Endothelial cell of umbilical vein (primary cell): ENCODE measurements at places on chromosomes 3 and 15. TPM values are rescaled to one million over a fixed set of nuclear protein-coding genes. Genes with fewer than 3 reads are reported as not detected.

- DNase-seq, result no peak
Observed at GRCh38 chr15:57893040-57893439, 172.5 kb downstream of the ALDH1A2 start.

DNA sequence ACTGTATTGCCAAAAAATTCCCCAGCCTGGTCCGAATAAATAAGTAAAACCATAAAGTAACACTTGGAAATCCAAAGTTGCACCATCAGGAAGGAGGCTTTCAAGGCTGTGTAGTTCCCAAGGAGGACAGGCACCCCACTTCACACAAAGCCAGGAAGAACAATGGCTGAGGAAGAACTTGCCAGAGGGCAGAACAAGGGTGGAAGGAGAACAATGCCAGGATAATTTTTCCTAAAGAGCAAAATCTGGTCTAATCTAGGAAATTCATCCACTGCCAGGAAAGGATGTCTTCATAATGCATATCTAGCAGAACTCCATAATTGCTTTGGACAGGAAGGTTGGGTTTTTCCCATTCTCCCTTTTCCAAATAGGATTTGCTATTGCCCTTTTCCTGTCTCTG is 15.7 kb upstream of the ARID3B start:
- DNase-seq, result peak; percentile 83

Gene NTRK3
- polyA plus RNA-seq, result not detected in 2 replicates

DNA sequence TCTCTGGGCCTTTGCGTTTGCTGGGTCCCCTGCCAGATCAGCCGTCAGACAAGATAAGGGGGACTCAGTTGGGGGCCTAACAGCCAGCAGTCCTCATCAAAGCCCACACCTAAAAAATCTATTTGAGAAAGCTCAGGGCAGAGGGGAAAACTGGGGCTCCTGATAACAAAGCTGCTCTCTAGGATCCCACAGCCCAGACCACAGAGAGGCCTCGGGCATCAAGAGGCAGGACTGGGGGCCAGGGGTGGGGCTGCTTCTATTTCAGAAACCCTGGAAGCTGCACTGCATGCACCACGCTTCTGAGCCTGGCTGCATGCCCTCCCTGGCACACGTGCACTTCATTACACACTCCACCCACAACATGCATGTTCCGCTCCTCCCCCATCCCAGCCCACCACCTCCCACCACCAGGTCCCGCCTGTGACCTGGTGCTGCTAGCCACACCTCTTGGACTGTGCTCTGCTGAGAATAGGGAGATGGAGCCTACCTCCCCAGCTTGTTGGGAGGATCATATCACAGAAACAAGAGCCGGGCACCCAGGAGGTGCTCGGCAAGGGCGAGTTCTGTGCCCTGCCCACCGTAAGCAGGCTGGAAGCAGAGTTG is 26.6 kb downstream of the FBLN2 start:
- no peak for DNase-seq

DNA sequence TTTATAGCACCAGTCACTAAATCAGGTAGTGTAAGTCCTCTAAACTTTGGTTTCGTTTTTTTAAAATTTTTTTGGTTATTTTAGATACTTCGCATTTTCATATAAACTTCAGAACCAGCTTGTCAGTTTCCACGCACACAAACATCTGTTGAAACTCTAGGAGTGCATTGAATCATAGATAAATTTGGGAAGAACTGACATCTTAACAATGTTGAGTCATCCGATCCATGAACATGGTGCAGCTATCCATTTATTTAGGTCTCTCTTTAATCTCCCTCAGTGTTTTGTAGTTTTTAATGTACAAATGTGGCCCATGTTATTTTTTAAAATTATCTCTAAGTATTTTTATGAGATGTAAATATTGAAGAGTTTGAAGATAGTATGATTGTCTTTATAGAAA is 17.7 kb downstream of the TICRR start:
- DNase-seq, result no peak

DNA sequence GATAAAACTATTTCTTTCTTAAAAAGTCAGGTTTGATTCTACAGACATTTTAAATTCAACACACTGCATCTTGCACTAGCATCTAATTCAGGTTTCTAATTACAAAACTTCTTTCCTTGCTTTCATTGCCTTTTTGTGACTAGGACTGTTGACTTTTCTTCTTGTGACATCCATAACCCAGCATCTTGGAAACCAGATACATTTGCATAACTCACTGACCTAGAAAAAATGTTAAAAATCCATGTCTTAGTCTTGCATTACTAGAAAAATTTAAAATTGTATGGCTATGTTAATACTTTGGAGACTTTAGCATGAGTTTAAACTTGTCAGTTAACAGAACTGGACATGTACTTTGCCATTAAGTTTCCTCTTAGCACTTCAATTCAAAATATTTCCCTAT is 72.7 kb downstream of the DTWD1 start:
- no peak for DNase-seq

- no peak for DNase-seq
Observed at GRCh38 chr3:107683447-107683846, 160.7 kb downstream of the BBX start.

DNA sequence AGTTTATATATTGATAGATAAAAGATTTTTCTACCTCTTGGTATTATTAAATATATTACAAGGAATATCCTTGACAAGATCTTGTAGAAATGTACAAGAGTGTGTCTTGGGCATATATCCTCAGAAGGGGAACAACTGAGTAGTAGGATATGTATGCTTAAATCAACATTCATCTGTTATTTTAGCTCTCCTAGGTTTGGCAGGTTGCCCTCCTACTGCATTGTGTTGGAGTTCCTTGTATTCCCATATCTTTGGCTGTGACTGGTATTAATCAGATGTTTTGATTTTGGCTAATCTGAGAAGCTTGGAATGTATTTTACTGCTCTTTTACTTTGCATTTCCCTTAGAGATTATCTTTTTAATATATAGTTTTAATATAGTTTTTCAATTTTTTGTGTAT is 4.6 kb downstream of the MYRIP start:
- peak; percentile 96 for DNase-seq

DNA sequence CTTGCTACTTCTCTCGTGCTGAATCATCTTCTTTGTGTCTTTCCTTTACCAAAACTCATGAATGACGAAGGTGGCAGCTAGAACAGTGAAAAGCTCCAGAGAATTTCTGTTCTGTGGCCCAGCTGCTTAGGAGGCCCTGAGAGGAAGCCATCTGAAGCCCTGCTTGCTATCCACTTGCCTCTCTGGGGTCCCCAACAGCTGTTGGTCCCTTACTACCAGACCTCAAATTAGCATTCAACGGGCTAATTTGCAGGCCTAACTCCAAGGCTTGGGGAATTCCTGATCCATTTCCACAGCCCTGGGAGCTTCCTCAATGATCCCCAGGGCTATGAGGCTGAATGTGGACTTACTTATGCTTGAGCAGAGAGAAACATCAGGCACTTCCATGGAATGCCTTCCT is 37.5 kb upstream of the FSTL1 start:
- no peak for DNase-seq

- no peak for DNase-seq
Observed at GRCh38 chr3:128309026-128309425, 155.7 kb downstream of the EEFSEC start.

- no peak for DNase-seq
Observed at GRCh38 chr3:54549607-54550220, 378.1 kb downstream of the LRTM1 start.

DNA sequence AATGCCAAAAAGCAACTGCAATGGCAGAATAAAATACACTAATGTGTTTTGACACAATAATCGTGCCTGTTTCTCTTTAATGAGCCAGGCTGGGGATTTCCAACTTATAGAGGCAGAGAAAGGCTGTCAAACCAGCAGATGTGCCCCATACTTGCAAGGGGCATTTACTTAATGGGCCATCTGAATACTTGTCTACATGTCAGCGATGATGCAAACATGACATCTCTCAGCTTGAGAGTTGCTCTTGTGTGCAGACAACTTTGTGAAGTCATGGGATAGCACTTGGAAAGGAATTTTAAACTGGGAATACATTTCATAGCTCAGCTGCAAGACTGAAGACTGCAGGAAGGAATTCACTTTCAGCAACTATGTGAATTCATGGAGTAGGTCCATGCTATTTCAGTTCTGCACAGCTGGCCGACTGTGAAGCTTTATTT is 127.4 kb upstream of the ADAMTS9 start:
- no peak for DNase-seq

DNA sequence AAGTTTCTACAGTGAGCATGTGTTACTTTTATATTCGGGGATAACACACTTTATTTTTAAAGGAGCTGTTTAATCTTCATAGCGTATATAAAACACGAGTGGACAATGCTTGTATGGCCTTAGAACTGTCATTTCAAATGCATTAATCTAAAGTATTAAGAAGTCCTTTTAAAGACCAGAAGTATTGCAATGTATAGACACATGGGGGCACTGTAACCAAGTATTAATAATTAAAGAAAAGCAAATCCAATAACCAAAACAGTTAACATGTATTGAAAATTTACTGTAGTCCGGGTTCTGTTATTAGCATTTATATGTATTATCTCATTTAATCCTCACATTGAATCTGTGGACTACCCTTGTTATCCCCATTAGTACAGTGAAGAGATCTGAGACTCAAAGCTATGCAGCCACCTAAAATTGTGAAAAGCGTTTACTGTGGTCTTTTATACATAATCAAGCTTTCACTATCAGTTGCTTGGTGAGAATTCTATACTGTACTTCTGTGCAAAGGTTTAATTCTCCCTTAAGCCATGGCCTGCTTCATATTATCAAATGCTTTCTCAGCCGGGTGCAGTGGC is 10.1 kb downstream of the ARL14 start:
- DNase-seq, result peak; percentile 39

- no peak for DNase-seq
Observed at GRCh38 chr3:114565216-114565615, 271.4 kb downstream of the TIGIT start.

DNA sequence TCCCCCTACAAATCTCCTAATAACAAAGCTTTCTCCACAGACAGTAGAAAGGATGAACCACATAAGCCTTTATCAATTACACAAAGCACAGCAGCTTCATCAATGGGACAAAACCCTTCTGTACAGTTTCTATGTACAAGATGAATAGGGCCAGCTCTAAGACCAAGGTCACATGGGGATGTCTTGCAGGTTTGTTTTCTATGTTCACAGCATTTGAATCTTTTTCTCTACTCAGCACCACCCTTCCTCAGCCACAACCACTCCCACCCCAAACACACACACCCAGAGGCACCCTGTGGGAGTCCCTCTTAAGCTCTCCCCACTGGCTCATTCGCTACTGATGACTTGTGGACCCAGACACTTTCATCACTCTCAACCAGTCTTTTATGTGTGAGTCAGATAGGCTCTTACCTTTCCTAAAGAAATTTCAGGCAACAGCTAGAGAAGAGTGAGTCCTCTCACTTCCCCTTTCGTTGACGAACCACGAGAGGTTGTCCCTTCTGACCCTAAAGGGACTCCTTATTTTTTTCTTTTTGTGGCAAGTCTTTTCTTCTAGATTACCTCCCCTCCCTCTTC is 57.9 kb downstream of the ARHGAP31 start:
- no peak for DNase-seq

- DNase-seq, result no peak
Observed at GRCh38 chr3:84904816-84905555, 53.8 kb upstream of the CADM2 start.

Gene ALDH1A2
- 14.8 and 16.3 TPM in 2 replicates for polyA plus RNA-seq

- peak; percentile 95 for DNase-seq
Observed at GRCh38 chr15:83092309-83092976, 15.0 kb upstream of the TM6SF1 start.

Gene TTLL13
- 0.04 and 0.05 TPM in 2 replicates for polyA plus RNA-seq

GRCh38 chr3:119227070-119227850 is 13.4 kb downstream of the B4GALT4 start:
- no peak for DNase-seq

- DNase-seq, result peak; percentile 29
Observed at GRCh38 chr3:188197388-188197847, 43.5 kb downstream of the LPP start.

DNA sequence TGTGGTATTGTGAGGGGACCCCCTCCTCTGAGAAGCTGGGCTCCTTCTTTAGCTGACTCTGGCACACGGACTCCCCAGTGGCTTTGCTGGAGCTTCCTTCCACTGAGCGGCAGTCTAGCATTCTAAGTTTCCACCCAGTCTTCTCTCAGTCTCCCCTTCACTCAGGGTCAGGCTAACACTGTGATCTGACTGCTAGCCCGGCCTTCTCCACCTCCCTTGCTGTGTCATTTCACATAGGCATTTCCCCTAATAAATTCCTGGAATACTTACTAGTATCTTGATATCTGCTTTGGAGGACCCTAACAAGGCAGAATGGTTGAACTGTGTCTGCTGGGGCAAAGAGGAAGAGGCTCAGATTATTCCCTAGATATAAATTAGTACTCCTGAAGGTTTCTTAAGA is 106.2 kb upstream of the THBS1 start:
- peak; percentile 78 for DNase-seq
